ENCODE measurements at places on chromosomes 1 and 21. TPM values are rescaled to one million over a fixed set of nuclear protein-coding genes. Genes with fewer than 3 reads are reported as not detected.

- no peak overlapping the region for H3K27ac ChIP-seq
- H3K4me1 ChIP-seq, result no peaks in the 10 kb centered on the region
- H3K27me3 ChIP-seq, result no peaks in the 10 kb centered on the region
- H3K4me3 ChIP-seq, result no peak overlapping the region
Measured at GRCh38 chr1:214791961-214792360, 189.0 kb downstream of the CENPF start.

DNA sequence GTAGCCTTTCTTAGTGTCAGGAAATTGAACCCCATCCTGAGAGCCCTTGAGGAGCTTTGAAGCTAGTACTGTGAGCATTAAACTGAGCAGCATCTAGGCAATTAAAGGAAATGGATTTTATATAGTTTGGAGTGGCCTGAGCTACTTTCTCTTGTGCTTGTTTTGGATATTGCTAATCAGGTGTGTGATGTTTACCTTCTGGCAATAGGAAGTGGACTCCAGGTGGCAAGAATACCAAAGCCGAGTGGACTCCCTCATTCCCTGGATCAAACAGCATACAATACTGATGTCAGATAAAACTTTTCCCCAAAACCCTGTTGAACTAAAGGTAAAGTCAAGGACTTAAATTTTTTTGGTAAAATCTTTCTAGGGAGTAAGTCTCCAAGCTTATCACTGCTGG lies 79.4 kb downstream of the MACF1 start:
- H3K36me3 ChIP-seq, result peaks cover 11% of the 10 kb centered on the region
- no peak overlapping the region for H3K4me3 ChIP-seq
- peaks cover 10% of the 10 kb centered on the region for H3K4me1 ChIP-seq
- peak overlapping the region; percentile 84 for H3K27ac ChIP-seq
- DNase-seq, result no peak

DNA sequence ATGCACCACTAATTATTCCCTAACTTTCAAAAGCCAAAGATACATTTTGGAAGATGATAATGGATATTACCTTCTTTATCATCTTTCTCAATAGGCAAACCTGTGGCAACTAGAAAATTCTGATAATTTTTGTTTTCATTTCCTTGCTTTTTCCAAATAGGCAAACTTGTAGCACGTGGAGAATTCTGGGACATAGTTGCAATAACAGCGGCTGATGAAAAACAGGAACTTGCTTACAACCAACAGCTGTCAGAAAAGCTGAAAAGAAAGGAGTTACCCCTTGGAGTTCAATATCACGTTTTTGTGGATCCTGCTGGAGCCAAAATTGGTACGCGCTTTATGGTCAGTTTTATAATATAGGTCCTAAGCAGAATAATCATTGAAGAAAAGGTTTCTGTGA lies 1.5 kb downstream of the FPGT start:
- H3K4me3 ChIP-seq, result no peak overlapping the region
- H3K4me1 ChIP-seq, result peaks cover 21% of the 10 kb centered on the region
- H3K27ac ChIP-seq, result no peak overlapping the region
- no peaks in the 10 kb centered on the region for H3K27me3 ChIP-seq
- no peaks in the 10 kb centered on the region for H3K36me3 ChIP-seq
- DNase-seq, result no peak

Gene INAVA
- total RNA-seq, result 0.25 TPM

Gene PBX1
- 16.6 TPM for total RNA-seq

Gene MFAP2
- total RNA-seq, result not detected
